ENCODE measurements at places on chromosomes 5 and 9.

GRCh38 chr9:134730761-134731496 is 89.3 kb downstream of the COL5A1 start:
- DNase-seq: no peak

DNA sequence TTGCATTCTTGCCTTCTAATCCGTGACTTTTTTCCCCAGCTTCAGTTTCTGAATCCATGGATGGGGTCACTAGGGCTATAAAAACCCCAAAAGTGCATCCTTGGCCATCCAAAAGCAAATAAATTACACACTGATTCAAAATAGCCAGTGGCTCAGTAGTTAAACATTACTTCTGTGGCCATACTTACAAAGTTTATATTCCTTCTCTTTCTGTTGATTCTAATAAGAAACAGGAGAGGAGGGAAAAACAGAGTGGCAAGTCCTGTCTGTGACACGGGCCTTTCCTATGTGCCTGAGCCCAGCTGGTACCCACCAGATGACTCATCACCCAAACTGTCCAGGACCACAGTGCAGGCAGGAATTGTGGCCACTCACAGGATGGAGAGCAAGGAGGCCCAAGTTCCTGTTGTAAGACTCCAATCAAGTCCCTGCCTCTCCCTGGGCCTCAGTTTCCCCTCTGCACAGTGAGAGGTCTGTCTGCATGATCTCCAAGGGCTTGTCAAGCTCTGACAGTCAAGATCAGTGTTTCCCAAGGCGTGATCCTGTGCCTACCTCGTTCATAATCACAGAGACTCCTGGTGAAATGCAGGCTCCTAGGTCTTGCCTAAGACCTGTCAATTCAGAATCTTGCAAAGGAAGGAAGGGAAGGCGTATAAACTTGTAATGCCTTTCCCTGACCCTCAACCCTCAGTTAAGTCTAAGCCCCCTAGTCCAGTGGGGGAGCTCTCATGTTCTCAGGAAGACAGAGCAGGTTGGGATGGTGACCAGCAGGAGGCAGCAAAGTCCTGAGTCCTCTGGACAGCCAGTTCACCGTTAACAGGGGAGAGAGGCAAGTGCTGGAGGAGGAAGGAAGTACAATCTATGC is 29.5 kb downstream of the TNIP1 start:
- peak; percentile 79 for DNase-seq

- DNase-seq: no peak
Observed at GRCh38 chr5:172374783-172375182, 79.5 kb downstream of the SH3PXD2B start.

DNA sequence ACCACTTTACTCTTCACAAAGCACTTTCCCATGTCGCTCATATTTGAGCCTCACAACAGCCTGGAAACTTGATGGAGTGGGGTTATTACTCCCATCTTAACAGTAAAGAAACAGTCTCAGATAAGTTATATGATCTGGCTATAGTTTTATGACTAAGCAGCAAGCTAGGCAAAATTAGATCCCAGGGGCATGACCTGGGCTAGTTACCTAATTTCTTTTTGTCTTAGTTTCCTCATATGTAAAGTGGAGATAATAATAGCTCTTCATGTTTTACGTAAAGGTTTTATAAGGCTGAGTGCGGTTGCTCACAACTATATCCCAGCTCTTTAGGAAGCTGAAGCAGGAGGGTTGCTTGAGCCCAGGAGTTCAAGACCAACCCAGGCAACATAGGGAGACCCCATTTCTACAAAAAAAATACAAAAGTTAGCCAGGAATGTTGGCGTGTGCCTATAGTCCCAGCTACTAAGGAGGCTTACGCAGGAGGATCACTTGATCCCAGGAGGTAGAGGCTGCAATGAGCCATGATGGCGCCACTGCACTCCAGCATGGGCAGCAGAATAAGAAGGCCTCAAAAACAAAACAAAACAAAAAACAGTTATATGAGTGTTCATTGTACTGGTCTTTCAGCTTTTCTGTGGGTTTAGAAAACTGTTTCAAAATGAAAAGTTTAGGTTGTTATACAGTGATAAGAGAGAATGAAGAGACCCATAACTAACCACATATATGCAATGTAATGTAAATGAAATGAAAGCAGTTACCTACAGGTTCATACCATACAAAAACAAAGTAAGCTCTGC is 6.5 kb upstream of the PLIN2 start:
- no peak for DNase-seq

GRCh38 chr5:157963761-157964160 is 104.8 kb upstream of the CLINT1 start:
- DNase-seq: no peak

DNA sequence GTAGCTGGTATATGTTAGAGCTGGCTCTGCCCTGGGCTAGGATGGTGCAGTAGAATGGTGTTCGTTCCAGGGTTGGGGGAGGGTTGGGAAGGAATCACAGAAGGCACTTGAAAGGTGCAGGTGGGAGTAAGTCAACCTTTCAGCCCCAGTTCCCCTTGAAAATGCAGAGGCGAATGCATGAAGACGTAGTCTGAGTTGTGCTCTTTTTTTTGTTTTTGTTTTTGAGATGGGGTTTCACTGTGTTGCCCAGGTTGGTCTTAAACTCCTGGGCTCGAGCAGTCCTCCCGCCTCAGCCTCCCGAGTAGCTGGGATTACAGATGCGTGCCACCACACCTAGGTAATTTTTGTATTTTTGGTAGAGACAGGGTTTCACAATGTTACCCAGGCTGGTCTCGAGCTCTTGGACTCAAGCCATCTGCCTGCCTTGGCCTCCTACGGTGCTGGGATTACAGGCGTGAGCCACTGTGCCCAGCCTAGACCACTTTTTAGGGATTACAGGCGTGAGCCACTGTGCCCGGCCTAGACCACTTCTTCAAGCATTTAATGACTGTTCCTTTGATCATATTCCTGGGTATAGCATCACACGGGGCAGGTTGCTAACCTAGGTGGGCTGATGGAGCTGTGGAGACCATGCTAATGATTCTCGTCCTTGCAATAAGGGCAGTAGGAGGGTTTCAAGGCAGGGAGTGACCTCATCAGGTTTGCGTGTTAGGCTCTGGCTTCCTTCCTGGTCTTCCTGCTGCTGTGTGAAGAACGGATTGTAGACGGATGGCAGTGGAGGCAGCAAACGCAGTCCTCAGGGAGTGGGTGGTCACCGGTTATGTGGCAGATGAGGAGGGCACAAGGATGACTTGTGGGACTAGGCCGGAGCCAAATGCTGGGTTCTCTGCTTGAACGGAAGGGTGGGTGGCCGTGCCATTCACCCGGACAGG is 13.7 kb downstream of the EHMT1 start:
- DNase-seq: no peak

DNA sequence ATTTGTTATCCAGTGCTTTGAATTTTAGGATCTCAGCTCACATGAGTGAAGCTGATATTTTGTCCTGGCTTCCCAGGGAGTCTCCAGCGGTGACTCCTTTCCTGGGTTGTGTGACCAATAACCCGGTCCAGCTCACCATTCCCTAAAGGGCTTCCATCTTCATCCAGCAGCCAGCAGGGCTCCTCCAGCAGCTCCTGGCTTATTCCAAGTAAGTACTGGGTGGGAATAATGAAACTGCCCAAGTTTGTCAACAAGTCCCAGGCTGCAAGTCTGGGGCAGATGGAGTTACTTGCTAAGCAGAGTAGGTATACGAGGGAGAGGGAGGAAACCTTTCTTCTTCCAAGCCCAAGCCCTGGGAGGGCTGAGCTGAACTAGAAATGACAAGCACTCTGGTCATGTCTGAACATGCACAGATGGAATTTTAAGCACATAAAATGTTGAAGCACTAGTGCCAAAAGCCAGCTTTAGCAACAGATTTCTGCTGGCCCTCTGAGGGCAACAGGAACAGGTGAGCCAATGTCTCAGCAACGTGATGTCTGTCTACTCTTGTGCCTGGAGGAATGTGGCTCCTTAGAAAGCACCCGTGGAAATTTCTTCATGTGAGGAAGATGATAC is 153.7 kb upstream of the DAPK1 start:
- no peak for DNase-seq
